Activated CD8-positive, alpha-beta T cell treated with anti-CD3 and anti-CD28 coated beads for 36 hours (primary cell): ENCODE measurements at places on chromosomes 11 and 22.

- no peak for DNase-seq
Measured at GRCh38 chr11:45489281-45489905, 176.0 kb downstream of the CHST1 start.

DNA sequence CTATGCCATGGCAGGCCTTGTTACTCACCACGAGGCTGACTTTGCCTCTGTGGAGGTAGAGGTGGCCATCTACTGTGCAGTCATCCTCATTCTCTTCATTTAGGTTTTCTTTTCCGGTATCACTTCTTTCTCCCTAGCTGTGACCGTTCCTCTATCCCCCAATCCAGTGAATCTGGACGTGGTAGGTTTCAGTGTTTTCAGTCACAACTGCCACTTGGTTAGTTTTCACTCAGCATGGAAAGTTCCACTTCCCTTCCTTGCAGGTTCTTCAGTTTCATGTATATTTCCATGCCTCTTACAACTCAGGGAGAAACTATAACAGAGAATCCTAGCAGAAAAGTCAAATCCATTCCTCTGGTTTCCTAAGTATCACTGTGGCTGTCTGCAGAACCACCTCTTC is 1.9 kb downstream of the HPS4 start:
- peak; percentile 17 for DNase-seq

DNA sequence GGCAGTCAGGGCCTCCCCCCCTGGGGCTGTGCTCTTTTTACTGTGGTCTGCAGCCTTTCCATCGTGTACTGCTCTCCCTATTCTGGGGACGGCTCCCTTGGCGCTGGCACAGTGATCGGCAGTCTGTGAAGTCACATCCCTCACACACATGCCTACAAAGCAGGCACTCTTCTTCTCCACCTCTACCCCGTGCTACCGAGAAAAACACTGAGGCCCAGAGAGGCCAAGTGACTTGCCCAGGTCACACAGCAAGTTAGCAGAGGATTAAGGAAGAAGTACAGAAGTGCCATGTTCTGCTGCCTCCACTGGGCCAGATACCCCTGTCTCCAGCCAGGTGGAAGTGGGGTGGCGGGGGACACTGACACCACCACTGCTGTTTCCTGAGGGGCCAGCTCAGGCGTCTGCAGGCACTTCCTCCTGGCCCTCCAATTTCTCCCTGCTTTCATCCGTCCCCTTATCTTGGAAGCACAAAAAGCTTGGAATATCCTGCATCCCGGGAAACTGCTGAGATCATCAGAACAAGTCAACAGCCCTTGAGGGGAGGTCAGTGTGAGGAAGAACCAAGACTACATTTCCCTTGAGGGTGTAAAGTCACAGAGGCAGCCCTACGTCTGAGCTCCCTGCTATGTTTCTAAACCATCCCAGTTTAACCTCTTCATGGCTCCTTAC is 30.2 kb upstream of the KLHL35 start:
- no peak for DNase-seq

DNA sequence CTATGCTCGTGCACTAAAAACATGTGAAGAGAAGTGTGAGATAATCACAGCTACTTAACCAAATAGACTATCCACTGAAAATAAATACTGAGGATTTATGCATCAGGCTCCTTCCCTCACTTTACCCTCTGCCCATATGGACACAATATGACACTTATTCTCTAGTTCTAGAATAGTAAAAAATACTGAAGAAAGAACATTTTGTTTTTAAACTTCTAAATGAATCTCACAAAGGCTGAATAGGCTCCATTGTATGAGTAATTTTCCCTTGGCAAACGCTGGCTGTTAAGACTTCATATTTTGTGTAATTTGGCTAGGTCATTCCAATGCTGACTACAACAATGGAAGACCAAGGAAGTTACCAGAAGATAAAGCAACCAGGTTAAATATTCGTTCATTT is 9.9 kb downstream of the HPS5 start:
- no peak for DNase-seq
